T-cell (primary cell): ENCODE measurements at places on chromosomes 4 and X.
A peak's percentile ranks its signal among the peaks of the same experiment; 100 is the strongest.

DNA sequence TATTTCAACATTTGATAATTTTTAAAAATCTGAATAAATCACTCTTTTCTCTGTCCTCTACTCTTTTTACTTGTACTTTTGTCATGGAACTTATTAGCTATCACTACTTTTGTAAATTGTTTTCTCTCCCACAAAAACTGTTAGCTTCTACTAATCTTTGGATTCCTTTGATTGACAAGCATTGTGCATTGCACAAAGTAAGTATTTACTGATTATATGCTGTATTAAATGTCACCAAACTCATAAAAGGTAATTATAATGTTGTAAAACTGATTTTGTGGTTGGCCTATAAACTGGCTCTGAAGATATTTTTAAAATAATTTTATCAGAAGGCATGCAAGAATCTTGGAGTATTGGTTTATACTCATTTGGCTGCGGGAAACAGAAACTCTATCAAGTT is 15.0 kb upstream of the SEC24B start:
- DNase-seq, result no peak

GRCh38 chr4:149029056-149029651 is 586.9 kb upstream of the NR3C2 start:
- no peak for DNase-seq

GRCh38 chr4:61493041-61493440 is 292.9 kb downstream of the ADGRL3 start:
- DNase-seq, result no peak

DNA sequence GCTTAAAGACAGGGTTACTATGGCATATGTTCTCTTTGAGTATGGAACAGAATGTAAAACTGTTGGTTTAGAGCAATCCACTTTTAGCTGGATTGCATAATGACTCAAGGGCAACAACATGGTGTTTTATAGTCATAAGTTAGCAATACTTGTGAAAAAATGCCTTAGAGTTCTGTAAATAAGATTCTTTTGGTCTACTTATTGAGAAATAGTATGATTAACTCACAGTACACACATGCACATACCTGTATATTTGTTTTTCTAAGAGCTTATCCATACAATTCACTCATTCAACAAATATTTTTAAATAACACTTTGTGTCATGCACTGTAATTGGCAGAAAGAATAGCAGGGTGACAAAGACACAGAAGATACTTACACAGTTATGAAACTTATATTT is 1415.5 kb downstream of the PCDH7 start:
- DNase-seq, result no peak

- no peak for DNase-seq
Measured at GRCh38 chr4:53640576-53641453, 49.5 kb upstream of the LNX1 start.

GRCh38 chr4:3304831-3305609 is 12.2 kb downstream of the RGS12 start:
- no peak for DNase-seq

DNA sequence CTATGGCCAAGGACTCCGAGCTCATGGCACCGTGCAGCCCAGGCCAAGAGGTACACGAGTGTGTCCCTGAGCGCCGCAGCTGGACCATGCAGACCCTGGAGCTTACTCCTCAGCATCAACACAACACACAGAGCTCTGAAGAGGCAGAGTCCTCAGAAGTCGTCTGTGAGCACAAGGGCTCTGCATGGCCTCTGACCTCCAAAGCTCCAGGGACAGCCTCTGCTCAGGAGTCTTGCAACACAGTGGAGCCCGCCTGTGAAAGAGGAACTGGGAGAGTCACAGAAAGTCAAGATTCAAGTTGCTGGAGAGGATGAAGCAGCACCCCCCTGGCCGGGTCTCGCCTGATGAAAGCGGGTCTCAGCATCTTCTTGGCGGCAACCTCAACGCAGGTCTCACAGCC is 2.9 kb downstream of the LRPAP1 start:
- no peak for DNase-seq

DNA sequence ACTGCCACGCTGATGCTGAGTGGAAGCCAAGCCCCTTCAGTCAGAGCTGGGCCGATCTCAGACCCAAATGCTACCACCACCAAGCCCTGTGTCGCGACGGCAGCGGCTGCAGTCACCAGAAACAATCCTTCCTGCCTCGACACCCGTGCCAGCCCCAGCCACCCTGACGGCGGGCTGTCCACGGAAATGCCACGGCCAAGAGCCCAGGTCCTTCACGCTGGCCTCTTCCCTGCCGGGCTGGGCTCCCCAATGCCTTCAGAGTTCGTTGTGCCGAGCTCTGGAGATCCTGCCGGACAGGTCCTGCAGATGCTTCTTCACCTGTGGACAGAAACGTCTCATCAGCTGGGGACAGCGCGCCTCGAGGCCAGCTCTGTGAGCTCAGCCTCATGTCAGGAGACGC is 19.5 kb downstream of the LRPAP1 start:
- DNase-seq, result no peak

DNA sequence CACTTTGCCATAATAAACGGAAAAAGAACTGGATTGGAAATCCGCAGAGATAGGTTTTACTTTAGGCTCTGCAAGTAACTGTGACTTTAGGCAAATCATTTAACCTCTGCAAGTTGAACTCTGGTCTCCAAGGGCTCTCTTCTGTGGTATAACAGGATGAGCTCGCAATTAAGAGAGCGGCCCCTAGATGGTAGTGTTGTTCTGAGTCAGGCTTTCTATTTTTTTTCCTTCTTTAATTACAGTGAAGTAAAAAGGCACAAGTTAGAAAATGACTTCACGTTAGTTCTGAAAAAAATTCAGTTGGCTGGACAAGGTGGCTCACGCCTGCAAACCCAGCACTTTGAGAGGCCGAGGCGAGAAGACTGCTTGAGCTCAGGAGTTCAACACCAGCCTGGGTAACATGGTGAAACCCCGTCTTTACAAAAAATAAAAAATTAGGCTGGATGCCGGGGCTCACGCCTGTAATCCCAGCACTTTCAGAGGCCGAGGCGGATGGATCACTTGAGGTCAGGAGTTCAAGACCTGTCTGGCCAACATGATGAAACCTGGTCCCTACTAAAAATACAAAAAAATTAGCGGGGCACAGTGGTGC is 18.0 kb downstream of the RPS3A start:
- DNase-seq, result peak; percentile 25

DNA sequence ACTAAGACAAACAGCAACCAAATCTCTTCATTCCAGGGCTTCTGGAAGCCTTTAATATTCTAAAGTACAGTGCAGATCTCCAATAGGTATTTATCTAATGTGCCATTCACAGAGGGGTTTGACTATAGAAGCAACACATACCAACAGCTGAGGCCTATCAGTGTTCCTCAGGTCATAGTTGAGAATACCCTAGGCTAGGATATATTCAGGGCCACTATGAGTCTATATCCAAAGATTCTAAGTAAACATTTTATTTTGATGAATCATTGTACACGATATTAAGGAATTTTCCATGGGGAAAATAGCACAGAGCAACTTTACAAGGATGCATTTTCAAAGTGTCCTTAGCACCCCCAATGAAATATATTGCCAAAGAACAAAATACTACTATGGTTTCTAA is 9.7 kb downstream of the SMIM10 start:
- no peak for DNase-seq

DNA sequence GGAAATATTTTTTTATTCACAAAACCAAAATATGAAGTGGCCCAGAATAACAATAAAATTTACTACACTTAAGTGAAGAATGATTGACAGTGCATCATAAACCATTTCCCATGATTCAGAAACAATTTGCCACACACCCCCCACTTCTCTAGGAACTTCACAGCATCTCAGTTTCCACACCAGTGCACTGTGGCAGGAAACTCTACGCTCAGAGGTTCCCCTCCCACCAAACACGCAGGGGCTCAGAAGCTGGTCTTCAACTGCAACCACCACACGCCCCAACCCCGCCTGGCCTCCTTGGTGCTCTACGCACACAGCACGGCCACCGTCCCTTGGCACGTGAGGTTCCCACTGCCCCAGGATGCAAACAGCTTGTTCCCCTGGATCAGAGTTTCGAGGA is 63.7 kb downstream of the ZFYVE28 start:
- no peak for DNase-seq

DNA sequence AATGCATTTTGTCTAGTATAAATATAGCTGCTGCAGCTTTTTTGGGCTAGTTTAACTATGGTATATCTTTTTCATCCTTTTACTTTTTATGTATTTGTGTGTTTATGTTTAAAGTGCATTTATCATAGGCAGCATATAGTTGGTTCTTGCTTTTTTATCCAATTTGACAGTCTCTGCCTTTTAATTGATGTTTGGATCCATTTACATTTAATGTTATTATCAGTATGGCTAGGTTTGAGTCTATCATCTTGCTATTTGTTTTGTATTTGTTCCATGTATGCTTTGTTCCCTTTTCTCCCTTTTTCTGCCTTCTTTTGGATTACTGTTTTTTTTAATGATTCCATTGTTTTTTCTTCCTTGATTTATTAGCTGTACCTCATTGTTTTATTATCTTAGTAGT is 40.3 kb downstream of the GNL3L start:
- DNase-seq, result no peak

DNA sequence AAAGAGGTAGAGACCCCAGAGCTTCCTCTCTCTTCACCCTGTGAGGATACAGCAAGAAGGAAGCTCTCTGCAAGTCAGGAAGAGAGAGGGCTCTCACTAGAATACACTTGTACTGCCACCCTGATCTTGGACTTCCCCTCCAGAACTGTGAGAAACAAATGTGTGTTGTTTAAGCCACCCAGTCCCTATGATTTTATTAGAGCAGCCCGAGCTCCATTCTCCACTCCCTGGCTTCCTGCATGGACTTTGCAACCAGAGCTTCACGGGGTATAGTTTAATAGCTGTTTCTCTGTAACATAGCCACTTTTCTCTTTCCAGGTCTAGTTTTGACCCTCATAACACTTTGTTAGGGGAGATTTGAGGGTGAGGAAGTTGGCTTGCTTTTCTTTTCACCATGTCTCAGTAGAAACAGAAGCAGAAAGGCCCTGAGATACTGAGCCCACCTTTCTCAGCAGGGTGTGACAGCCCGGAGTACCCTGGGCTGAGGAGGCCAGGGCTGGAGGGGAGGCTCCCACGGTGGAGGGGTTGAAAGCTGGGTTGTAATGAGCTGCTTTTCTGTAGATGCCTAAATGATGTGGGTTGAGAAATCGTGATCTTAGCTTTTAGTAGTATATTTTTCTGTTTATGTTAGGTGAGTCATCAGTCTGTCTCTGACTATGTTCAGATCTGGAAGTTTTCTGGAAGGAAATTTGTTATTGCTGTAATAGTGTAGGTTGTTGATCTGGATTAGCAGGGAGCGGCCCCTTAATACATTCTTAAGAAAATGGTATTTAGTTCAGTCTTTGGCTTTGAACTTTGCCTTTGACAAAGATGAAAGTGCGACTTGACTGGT is 118.6 kb downstream of the PTTG2 start:
- DNase-seq, result no peak

GRCh38 chr4:151389311-151389710 is 19.7 kb upstream of the FHIP1A start:
- no peak for DNase-seq

GRCh38 chrX:133781174-133781573 is 204.2 kb downstream of the GPC3 start:
- no peak for DNase-seq

DNA sequence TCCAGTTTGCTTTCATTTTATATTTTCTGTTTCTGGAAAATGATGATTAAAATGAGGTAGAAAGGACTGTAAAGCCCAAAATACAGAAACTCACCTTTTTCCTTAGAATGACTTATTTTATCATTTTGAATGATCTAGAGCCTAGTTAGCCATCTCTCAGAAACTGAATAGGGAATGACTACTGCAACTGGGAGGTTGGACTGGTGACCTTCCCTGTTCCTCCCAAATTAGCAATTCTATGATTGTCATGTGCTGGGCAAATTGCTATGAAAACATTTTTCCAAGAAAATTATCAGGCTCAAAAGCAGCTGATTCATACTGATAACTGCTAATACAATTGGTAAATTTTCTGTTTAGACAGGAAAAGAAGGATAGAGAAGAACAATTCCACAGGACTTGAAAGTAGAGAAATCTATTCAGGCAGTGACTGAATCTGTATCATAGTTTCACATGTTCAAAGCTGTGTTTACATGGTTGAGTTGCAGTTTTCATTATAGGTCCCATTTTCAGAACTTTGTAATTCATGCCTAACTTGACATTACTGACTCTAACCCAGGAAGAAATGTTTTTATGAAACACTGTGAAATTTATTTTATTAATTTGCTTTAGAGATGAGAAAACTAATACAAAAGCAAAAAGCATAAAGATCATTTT is 43.4 kb upstream of the SEC24B start:
- no peak for DNase-seq

DNA sequence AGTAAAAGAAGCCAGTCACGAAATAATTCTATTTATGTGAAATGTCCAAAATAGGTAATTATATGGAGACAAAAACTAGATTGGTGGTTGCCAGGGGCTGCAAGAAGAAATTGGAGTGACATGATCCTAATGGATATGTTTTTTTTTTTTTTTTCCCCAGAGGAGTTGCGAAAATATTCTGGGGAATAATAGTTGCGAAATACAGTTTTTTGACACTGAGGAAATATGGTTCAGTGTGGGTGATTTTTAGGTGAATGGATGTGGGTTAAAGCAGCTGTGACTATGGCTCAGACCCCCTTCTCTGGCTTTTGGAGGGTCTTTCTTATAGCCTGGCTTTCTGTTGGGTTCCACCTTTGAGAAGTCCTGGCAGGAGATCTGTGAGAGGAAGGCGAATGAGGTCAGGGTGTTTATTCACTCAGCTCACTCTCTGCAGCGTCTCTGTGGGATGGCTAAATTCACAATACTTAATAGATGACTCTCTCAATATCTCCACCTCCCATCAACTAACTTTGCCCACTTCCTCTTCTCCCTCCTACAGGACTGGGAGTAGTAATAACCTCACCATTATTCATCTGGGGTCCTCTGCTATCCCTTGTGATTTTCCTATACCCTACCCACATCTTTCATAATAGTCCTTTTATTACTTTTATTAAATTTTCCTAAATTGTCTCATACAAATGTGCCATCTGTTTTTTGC is 15.3 kb upstream of the RAB9B start:
- DNase-seq, result no peak

- no peak for DNase-seq
Measured at GRCh38 chr4:913280-913618, 18.9 kb downstream of the GAK start.

DNA sequence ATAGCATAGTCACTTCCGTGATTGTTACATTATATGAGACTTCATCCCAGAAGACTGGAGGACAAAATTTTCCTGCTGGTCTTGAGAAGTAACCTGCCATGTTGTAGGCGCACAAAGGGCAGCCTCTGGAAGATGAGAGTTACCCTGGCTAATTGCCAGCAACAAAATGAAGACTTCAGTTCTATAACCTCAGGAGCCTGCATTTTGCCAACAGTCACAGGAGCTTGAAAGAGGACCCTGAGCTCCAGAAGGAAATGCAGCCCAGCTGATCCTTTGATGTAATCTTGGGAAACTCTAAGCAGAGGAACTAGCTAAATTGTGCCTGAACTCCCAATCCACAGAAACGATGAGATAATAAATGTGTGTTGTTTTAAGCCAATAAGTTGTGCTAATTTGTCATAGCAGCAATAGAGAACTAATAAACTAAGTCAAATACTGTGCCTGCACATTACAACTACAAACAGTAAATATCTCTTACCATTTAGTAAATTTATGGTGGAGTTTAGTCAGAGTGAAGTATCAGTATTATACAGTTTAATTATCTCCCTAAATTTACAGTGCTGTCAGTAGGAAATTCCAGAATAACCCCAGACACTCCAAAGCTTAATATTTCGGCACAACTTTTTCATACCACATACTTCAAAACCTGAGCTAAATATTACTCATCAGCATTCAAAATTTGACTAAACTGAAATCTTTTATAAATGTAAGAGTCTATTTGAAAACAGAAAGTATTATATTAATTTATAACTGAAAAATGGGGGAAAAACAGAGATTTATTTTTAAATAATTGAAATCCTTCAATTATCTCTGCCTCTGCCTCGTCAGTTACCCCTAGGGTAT is 90.1 kb upstream of the MAPK10 start:
- no peak for DNase-seq
